Activated B cell treated with CpG ODN at 0.5 μM for 24 hours (primary cell): ENCODE measurements at places on chromosomes 2 and 18. TPM values are rescaled to one million over a fixed set of nuclear protein-coding genes. Genes with fewer than 3 reads are reported as not detected.

GRCh38 chr2:47558116-47558767 lies 155.3 kb downstream of the MSH2 start:
- no peak overlapping the region for H3K27ac ChIP-seq
- H3K4me1 ChIP-seq, result no peaks in the 10 kb centered on the region
- H3K36me3 ChIP-seq, result no peaks in the 10 kb centered on the region
- no peak overlapping the region for H3K4me3 ChIP-seq

MYCN gene
- total RNA-seq, result not detected in 2 replicates

GPR35 gene
- 1.6 TPM in 2 replicates for total RNA-seq

DNA sequence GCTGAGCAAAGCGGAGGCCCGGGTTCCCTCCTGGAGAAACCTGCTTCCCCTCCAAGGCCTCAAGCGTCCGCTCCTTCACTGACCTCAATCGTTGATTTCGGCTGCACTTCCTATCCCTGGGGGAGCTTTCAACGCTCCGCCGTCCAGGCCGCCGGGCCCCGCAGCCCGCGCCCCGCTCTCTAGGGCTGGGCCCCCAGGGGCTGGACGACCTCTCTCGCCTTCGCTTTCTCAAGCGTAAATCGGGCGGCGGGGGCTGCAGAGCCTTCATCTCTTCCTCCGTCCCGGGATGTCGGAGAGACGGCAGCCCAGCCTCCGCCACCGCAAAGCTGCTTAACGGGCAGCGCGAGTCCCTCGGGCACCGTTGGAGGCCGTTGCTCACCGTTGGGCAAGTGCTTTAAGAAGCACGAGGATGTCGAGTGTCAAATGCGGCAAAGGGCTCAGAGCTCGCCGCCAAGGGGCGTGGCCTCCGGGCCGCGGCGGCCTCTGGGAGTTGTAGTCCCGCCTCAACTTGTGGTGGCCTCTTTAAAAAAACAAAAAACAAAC lies 8.5 kb downstream of the HES6 start:
- peaks cover 17% of the 10 kb centered on the region for H3K27me3 ChIP-seq
- H3K4me1 ChIP-seq, result peaks cover 16% of the 10 kb centered on the region
- H3K4me3 ChIP-seq, result peak overlapping the region; percentile 90

GRCh38 chr2:158499383-158499782 lies 42.6 kb downstream of the PKP4 start:
- H3K36me3 ChIP-seq, result no peaks in the 10 kb centered on the region
- no peak overlapping the region for H3K27ac ChIP-seq
- H3K4me3 ChIP-seq, result no peak overlapping the region
- H3K4me1 ChIP-seq, result no peaks in the 10 kb centered on the region
- no peaks in the 10 kb centered on the region for H3K27me3 ChIP-seq
- DNase-seq, result no peak

DNA sequence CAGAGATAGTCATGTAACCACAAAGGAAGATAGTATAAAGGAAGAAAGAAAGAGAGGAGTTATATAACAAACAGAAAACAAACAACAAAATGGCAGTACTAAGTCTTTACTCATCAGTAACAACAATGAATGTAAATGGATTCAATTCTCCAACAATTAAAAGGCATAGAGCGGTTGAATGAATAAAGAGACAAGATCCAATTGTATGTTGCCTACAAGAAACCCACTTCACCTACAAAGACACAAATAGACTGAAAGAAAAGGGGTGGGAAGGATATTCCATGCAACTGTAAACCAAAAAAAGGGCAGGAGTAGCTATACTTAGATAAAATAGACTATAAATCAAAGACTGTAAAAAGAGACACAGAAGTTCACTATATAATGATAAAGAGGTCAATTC lies 157.3 kb upstream of the CREB1 start:
- no peak overlapping the region for H3K27ac ChIP-seq
- H3K4me1 ChIP-seq, result no peaks in the 10 kb centered on the region
- H3K27me3 ChIP-seq, result no peaks in the 10 kb centered on the region

DNA sequence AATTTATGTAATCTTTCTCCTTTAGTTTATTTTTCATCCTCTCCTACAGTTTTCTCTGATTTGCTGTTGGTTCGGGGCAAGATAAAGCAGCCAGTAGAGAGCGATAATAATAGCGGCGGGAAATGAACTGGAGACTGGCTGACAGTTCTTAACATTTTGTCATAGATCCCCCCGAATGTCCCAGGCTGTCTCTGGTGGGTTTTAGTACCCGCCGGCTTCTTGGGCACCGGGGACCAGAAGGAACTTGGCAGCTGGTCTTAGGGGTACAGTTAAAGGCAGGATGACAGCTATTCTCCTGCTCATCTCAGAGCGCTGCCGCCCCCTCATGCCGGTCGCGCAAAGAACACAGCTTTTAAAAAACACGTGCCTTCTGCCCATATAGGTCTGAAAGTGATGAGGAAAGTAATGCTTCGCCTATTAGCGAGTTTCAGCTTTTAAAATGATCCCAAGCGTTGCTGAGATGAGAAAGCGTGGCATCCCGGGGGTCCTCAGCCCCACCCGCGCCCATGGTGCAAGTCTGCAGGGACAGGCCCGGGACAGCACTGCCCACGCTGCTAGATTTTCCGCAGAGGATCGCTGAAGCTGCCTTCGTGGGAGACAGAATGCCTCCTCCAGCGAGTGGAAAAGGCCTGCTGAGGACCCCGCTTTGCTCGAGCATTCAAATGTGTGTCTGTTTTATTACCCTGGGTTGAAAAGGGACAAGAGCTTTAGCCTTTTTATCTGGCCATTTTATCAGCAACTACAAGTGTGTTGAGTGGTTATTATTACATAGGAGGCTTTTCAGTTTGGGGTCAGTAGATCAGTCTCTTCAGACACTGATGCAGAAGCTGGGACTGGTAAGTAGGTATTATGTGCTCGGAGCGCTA lies 3.8 kb downstream of the ONECUT2 start:
- no peak for DNase-seq
- H3K36me3 ChIP-seq, result no peaks in the 10 kb centered on the region
- peaks cover 75% of the 10 kb centered on the region for H3K27me3 ChIP-seq
- H3K27ac ChIP-seq, result peak overlapping the region; percentile 16
- no peak overlapping the region for H3K4me3 ChIP-seq

DNA sequence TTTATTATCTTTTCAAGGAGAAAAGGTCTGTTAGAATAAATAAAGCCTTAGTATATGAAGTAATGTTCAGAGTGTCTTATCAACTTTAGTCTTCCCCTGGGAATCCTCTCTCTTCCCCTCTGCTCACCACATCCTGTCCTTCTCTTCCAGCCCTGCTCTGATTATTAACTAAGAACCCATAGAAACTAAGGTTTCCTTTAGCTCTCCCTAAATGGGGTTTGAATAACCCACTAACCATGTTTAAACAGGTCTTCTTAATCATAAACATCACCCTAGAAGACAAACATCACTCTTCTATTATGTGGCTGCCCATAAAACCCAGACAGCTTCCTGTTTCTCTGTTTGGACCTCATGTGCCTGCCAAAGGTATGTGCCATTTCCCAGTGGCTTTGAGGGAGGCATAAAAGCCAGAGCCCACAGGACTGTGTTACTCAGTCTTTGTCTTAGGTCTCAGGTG lies 50.1 kb downstream of the SLC14A1 start:
- H3K27ac ChIP-seq, result no peak overlapping the region
- no peak for DNase-seq
- peaks cover 45% of the 10 kb centered on the region for H3K27me3 ChIP-seq
- H3K36me3 ChIP-seq, result no peaks in the 10 kb centered on the region
- peaks cover 25% of the 10 kb centered on the region for H3K4me1 ChIP-seq
- H3K4me3 ChIP-seq, result no peak overlapping the region

DNA sequence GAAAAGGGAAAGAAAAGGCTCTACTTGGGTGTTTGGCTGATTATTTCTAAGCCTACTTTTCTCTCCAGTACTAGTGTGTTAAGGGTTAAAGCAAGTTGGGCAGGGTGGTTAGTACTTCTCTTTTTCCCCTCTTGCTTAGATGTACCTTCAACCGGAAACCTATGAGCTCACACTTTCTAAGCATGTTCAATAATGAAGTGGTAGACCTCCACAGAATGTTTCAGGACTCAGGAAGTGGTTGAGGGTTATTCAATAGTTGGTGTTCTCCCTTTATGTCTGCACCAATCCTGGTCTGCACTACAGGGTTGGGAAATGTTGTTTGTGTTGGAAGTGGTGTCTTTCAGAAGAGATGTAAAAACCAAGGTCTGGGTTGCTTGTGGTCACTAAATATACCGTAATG lies 137.1 kb downstream of the ZEB2 start:
- peaks cover 44% of the 10 kb centered on the region for H3K4me1 ChIP-seq
- peak overlapping the region; percentile 72 for H3K27ac ChIP-seq
- H3K36me3 ChIP-seq, result peaks cover 17% of the 10 kb centered on the region
